ENCODE measurements at places on chromosomes 16 and 17.

DNA sequence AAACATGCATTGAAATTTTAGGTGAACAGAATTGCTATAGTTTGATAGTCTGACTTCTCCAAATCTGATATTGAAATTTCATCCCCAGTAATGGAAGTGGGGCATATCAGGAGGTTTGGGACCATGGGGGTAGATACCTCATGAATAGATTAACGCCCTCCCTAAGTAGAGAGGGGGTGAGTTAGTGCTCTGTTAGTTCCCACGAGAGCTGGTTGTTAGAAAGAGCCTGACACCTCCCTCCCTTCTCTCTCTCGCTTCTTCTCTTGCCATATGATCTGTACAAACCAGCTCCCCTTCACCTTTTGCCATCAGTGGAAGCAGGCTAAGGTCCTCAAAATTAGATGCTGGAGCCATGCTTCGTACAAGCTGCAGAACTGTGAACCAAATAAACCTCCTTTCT lies 78.8 kb downstream of the BRIP1 start:
- DNase-seq, result no peak

GRCh38 chr16:29876594-29877249 lies 13.7 kb upstream of the CDIPT start:
- DNase-seq, result no peak

GRCh38 chr16:49740256-49740655 lies 115.7 kb downstream of the ZNF423 start:
- no peak for DNase-seq

DNA sequence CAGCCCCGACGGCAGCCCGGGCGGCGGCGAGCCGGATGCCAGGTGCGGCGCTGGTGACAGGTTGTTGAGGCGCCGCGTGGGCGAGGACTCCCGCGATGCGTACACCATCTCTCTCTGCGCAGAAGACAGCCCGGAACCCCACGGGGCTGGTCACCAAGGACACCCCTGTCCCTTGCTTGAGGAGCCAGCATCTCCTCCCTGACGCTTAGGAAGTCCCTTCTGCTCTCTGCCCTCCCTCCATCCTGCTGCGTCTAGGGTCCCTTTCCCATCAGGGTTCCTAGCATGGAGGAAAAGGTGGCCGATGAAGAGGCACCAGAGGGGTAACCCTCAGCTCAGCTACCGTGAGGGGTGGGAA lies 43.6 kb downstream of the SRCIN1 start:
- no peak for DNase-seq

GRCh38 chr16:3674513-3675295 lies 20.2 kb downstream of the DNASE1 start:
- no peak for DNase-seq

DNA sequence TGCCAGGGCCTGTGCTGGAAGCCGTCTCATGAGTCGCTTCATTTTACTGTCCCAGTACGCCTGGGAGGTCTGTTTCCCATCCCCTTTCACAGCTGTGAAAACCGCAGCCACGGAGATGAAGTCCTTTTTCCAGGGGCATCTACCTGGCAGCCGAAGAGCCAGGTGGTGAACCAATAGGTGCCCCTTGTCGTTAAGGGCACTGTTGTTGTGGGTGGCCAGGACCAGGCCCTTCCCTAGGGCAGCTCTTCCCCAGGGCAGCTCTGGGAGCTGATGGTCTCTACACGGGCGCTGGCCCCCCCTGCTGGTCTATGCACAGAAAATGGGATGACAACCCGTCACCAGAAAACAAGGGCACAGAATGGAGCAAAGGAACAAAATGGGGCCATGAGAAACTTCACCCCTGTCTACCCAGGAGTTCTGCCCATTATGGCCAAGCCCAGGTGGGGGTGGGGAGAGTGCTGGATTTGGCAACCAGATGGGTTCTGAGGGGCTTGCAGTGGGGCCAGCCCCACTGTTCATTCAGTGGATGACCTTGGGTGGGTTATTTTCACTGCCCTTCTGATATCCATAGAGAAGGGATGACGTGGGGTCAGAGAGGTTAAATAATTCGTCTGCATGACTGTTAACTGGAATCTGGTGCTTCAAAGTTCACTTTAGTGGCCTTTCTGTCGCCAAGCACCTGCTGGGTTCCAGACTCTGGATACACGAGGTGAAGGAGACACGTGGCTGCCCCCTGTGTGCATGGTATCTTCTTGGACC lies 11.5 kb downstream of the RMI2 start:
- peak; percentile 34 for DNase-seq

GRCh38 chr17:40298726-40299125 lies 10.3 kb upstream of the RARA start:
- DNase-seq, result no peak

GRCh38 chr16:4293822-4294457 lies 21.1 kb upstream of the TFAP4 start:
- peak; percentile 73 for DNase-seq

DNA sequence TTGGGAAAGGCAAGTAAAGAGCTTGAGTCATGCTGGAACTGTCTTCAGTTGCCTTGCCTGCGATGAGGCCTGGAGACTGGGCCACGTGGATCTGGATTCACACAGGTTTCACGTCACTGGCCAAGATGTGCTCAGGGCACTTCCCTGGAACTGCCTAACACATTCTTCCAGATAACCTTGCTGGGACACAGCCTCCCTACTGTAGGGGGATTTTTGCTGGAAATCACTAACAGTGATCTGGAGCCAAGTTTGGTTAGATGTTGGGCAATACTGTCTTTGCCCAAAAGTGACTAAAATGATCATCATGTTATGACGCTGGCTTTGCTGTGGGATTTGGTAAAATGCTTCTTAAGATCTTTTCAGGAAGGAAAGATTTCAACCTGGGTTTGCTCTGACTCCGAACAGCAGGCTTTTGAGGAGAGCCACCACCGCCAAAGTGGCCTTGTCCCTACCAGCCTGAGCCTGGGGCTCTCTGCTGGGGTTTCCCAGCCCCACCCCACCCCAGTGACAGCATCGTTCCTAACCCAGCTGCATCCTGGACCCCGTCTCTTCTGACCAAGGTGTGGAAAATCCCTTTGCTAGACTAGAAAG lies 14.7 kb downstream of the C1QTNF1 start:
- no peak for DNase-seq

- no peak for DNase-seq
Measured at GRCh38 chr17:27845264-27846041, 45.1 kb upstream of the NOS2 start.

GRCh38 chr17:56185491-56186221 lies 32.4 kb downstream of the ANKFN1 start:
- no peak for DNase-seq

DNA sequence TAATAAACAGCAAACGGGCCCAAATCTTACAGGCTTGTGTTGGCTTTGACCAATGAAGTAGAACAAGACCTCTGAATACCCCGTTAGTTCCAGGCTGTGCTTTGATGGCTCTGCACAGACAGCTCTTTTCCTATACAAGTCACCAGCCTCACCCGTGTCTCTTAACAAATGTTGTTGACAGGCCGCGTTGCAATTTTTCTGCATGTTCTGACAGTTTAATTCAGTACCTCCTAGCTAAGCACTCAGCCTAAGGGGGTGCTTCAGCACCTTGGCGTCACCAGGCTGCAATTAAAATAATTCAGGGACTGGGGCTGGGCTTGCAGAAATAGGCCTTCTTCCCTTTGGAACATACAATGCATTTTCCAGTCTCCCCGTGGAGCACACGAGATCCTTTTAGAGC lies 500.1 kb downstream of the MAF start:
- no peak for DNase-seq

DNA sequence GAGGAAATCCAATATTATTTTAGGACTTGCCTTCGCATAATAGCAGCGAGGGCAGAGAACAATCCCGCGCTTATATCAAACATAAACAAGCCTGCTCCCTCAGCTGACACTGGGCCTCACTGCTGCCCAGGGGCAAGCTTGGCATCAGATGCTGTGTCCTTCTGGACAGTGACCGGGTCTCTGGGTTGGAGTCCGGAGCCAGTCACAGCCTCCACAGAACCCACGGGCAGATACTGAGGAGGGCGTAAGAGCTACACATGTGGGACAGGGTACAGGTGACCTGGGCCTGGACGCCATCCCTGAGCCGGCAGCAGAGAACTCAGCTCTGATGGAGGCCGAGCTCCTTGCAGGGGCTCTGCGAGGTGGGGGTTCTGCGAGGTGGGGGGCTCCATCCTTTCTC lies 14.7 kb upstream of the ZNF469 start:
- DNase-seq, result no peak

DNA sequence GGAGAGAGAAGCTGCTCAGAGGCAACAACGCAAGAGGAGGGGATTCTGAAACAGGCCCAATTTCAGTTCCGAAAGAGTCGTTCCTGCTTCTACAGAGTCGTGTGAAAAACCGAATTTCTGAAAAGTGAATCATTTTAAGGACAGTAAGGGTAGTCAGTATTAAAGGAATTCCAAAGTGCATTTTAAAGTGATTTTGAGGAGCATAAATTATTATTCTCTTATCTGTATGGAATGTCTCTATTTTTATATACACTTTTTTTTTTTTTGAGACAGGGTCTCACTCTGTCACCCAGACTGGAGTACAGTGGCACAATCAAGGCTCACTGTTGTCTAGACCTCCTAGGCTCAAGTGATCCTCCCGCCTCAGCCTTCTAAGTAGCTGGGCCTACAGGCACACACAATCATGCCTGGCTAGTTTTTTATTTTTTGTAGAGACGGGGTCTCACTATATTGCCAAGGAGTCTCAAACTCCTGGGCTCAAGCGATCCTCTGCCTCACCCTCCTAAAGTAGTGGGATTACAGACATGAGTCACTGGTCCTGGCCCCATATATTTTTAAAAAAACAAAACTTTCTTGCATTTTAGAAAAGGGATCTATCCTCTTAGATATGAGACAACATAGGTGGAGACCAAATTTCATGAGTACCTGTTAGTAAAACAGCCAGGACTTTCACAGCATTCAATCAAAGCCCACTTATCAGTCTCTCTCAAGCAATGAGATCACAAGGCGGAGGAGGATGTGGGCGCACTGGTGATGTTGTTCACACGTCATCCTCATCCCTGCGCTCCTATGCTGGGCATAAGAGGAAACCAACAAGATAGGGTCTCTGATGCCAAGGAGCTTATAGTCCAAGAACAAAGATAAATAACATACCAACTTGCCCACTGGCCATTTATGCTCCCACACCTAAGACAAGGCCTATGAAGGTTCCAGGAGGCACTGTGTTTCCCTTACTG lies 53.2 kb downstream of the SMG6 start:
- no peak for DNase-seq

DNA sequence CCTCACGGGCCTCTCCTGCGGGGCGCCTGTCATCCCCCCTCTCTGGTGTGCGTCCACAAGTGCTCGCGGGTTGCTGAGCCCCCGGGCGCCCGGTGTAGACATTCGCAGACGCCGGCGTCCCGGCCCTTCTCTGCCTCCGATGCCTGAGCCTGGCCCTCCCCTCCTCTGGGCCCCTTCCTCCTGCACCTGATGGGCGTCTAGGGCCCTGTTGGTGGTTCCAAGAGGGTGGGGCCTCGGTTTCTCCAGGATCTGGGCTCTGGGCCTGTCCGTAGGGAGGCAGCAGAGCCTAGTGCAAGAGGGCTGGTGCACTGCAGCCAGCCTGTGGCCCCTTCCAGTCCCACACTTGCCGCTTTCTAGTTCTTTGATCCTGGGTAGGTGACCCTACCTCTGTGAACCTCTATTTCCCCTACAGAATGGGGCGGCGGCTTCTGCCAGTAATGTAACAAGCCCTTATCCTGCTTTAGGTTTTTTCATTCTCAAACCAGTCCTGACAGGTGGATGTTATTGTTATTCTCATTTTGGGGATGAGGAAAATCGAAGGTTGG lies 623 bp downstream of the E4F1 start:
- DNase-seq, result peak; percentile 28

DNA sequence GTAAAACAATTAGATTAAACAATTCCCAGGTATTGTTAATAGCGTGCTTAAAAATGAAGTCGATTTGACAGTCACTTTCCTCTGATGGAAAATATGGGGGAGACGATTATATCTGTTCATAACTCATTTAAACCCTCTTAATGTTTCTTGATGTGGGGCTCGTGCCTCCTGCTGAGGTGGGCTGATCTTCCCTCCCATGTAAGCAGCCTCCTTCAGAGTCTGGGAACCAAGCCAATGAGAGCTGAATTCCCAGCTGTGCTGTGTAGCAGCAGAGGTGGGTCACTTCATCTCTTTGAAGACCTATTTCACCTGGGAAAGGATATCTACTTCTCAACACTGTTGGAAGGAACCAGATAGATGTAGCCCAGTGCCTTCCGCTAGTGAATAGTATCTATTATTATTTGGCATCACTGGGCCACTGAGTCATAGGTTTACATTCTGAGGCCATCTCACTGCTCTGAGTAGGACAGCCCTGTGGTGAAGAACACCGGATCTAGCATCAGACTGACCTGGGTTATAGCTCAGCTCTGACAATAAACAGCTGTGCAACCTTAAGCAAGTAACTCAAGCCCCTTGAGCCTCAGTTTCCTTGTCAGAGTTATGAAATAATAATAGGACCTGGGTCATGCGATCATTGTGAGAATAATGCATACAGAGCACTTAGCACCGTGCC lies 85.3 kb upstream of the C16orf82 start:
- no peak for DNase-seq

- DNase-seq, result no peak
Measured at GRCh38 chr16:22183335-22183734, 21.0 kb downstream of the SDR42E2 start.

DNA sequence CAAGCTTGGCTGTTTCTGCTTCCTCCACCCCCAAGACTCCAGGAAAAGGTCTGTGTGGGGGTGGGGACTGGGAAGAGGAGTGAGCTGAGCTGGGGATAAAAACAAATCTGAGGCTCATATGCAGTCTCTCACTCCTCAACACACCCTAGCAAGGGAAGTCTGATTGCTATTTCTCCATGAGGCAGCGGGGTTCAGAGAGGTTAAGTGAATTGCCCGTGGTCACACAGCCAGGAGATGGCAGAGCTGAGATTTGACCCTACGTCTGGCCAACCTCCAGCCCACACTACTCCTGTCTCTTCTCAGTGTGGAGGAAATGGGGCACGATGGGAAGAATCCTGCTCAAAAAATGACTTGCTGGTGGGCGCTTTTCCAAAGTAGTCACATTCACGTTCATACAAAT lies 4.8 kb upstream of the ABCC3 start:
- no peak for DNase-seq

DNA sequence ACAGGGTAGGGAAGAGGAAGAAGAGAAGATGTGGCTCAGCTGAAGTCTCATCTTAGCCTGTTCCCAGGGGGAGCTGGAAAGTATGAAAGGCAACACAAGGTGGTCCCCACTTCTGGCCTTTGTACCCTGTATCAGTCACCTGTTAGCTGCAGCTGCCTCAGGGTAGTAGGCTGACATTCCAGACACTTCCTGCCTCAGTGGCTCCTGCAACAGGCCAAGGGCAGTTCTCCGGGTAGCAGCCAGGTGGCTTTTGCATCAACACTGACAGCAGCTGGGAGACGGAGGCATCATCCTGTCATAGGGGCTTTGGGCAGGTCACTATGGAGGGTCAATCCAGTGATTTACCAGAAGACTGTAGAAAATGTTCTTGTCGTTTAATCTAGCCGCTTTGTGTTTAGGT lies 124.0 kb downstream of the RGS9 start:
- no peak for DNase-seq

GRCh38 chr16:85637808-85638647 lies 24.9 kb downstream of the GSE1 start:
- DNase-seq, result peak; percentile 50

Measured in NCI-H510A treated with DMSO at 0.1 percent for 48 hours (cell line).